ENCODE measurements at places on chromosomes 11 and 22.

- H3K36me3 ChIP-seq: no peaks in the 10 kb centered on the region
- no peaks in the 10 kb centered on the region for H3K27me3 ChIP-seq
- no peaks in the 10 kb centered on the region for H3K4me1 ChIP-seq
- H3K27ac ChIP-seq: peak within 1 kb of the TSS; percentile 94
Observed at GRCh38 chr11:12377106-12377823, at the start of gene PARVA. TSS of gene PARVA (plus strand) at chr11:12377571. CDS start at chr11:12377648, 77 bp downstream.

DNA sequence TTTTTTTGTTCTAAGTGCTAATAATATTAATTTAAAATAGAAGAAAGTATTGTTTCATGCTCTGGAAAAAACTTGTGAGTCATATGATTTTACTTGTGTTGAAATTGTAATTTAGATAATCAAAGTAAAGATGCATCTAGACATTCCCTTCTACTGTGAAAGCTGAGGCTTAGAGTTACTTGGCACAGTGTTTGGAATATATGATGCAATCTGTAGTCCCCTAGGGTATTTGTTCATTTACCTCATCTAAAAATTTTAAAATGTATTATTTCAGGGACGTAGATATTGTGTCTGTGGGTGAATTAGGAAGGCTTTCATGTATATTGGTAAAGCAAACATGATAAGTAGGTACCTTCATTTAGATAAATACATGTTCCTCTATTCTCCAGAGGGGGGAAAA lies 793.5 kb upstream of the CNTN5 start:
- no peaks in the 10 kb centered on the region for H3K36me3 ChIP-seq
- H3K27me3 ChIP-seq: no peaks in the 10 kb centered on the region
- H3K4me3 ChIP-seq: no peak overlapping the region
- no peak for DNase-seq

DNA sequence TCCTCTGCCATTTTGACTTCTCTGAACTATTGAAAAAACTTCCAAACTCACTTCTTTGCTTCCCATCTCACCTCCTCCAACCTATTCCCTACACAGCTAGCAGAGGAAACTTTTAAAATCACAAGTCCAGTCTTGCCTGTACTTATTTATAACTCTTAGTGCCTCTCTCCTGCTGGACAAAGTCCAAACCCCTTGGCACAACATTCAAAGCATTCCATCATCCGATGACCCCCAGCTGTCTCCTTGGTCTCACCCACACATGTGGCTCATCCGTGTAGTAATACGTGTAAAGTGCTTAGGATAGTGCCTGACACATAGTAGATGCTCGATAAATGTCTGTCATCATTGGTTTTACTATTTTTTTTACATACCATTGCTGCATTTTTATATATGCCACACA lies 101.4 kb downstream of the PARVA start:
- DNase-seq: no peak
- no peak overlapping the region for H3K27ac ChIP-seq
- H3K27me3 ChIP-seq: no peaks in the 10 kb centered on the region
- H3K4me1 ChIP-seq: no peaks in the 10 kb centered on the region

GRCh38 chr11:68661014-68661413 lies 23.3 kb upstream of the GAL start:
- H3K27me3 ChIP-seq: no peaks in the 10 kb centered on the region
- H3K4me1 ChIP-seq: no peaks in the 10 kb centered on the region
- no peak overlapping the region for H3K27ac ChIP-seq
- no peaks in the 10 kb centered on the region for H3K36me3 ChIP-seq
- no peak overlapping the region for H3K4me3 ChIP-seq

DNA sequence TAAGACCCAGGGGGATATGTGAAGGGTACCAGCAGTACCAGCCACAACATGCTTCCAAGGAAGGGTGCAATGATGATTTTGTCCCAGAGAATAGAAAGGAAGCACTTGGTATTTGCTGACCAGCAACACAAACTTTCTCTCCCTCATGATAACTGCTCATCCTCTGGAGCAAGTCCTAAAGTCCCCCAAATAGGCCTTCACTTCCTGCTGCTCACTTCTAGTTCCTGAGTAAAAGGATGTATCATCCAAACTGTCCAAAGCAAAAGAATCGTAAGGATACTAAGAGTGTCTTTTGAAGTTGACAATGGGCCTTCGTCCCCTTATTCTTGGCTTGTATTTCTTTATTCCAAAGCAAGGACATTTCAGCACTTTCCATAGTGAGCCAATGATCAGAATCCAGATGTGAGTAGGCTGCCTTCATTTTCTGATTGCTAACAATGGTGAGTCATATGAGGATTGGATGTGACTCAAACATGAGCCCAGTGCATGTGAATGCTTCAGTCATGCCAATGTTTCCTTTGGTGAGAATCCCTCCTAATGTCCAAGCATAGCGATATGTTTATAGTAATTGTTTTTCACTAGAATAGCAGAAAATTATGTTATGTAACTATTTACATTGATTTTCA lies 243.4 kb upstream of the POU2AF2 start:
- no peaks in the 10 kb centered on the region for H3K27me3 ChIP-seq
- H3K36me3 ChIP-seq: no peaks in the 10 kb centered on the region
- DNase-seq: no peak
- no peak overlapping the region for H3K27ac ChIP-seq

DNA sequence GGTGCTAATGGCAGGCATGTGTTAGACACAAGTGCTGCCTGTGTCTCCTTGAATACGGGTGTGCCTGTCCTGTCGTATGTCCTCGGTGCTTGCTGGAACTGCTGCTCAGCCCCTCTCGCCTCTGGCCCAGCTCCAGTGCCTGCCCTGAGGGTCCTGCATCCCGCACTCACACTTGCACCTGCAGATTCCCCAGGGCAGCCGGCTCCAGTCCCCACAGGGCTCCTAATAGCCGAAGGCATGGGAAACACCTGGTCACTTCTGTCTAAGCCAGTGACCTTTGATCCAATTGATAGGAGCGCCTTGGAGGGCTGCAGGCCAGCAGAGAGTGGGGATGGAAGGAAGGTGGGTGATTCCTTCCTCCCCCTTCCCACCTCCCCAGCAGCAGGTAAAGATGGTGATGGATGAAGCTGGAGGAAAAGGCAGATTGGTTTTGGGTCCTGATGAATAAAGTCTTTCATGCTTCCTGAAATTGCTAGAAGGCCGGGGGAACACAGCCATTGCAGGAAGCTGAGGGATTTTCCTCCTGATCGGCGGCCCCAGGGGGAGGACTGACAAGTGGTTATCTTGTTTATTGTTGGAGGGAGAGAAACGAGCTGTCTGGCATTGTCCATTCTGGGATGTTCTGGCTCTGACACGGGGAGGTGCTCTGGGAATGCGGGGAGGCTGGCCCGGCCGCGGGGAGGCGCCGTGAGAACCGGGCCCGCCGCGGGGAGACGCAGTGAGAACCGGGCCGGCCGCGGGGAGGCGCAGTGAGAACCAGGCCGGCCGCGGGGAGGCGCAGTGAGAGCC lies 110.9 kb upstream of the B3GAT1 start:
- peaks cover 9% of the 10 kb centered on the region for H3K4me1 ChIP-seq
- no peak overlapping the region for H3K4me3 ChIP-seq
- no peak overlapping the region for H3K27ac ChIP-seq

DNA sequence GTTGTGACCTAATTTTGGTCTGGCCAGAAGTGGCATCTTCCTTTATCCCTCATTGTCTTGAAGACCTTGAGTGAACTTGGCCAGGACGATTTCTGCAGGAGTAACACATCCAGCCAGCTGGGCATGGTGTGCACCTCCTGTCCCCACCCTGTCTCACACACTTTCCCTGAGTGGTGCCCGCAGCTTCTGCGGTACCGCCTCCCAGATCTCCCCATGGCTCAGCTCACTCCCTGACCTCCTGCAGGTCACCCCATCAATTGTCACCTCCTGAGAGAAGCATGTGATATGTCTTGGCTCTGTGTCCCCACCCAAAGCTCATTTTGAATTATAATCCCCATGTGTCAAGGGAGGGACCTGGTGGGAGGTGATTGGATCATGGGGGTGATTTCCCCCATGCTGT lies 50.2 kb upstream of the TP53I11 start:
- no peak overlapping the region for H3K4me3 ChIP-seq
- peaks cover 20% of the 10 kb centered on the region for H3K27me3 ChIP-seq
- H3K27ac ChIP-seq: no peak overlapping the region
- DNase-seq: no peak
- H3K36me3 ChIP-seq: no peaks in the 10 kb centered on the region
- H3K4me1 ChIP-seq: no peaks in the 10 kb centered on the region

DNA sequence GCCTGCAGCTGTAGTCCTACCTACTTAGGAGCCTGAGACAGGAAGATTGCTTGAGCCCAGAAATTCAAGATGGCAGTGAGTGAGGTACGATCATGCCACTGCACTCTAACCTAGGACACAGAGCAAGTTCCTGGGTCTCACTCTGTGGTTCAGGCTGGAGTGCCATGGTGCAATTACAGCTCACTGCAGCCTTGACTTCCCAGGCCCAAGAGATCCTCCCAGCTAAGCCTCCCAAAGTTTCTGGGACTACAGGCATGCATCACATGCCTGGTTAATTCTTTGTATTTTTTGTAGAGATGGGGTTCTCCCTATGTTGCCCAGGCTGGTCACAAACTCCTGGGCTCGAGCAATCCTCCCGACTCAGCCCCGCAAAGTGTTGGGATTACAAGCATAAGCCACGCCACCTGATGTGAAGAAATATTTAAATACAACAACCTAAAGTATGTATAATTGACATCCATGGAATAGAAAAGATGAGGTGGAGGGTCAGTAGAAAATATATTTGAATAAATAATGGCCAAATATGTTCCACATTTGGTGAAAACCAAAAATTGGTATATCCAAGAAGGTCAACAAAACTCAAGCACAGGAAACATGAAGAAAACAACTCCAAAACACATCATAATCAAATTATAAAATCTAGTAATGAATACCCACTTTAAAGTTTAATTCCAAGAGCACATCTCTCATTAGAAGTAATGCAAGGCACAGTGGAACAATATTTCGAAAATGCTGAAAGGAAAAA lies 47.9 kb upstream of the IGLL5 start:
- no peaks in the 10 kb centered on the region for H3K36me3 ChIP-seq
- H3K4me1 ChIP-seq: no peaks in the 10 kb centered on the region
- DNase-seq: no peak
- no peak overlapping the region for H3K27ac ChIP-seq

DNA sequence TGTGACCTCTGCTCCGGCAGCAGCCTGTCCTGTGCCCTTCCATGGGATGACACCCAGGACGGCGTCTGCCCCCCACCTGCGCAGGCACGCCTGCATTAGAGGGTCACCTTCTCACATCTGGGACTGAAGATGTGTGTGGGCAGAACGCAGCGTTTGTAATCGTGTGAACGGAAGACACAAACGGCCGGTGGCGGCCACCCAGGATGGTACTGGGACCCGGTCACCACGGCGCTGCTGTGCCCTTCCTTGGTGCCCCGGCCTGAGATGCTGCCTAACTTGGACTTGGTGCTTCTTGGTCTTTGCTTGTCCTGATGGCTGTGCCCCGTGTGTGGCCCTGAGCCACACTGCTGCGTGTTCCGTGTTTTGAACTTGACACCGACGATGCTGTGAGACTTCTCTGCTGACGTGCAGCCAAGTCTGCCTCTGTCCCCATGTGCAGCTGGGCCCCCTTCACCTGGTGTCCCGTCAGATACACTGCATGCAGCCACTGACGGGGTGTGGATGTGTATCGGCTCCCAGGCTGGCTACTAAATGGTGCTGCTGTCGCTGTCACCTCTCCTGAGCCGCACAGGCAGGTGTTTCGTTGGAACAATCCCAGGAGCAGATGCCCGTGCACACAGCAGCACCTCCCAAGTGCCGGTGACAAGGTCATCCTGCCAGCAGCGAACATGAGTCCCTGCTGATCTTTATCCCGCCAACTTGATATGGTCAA lies 21.4 kb downstream of the YPEL1 start:
- H3K27ac ChIP-seq: no peak overlapping the region
- H3K4me3 ChIP-seq: no peak overlapping the region
- H3K27me3 ChIP-seq: no peaks in the 10 kb centered on the region
- peaks cover 1% of the 10 kb centered on the region for H3K4me1 ChIP-seq
- no peak for DNase-seq

DNA sequence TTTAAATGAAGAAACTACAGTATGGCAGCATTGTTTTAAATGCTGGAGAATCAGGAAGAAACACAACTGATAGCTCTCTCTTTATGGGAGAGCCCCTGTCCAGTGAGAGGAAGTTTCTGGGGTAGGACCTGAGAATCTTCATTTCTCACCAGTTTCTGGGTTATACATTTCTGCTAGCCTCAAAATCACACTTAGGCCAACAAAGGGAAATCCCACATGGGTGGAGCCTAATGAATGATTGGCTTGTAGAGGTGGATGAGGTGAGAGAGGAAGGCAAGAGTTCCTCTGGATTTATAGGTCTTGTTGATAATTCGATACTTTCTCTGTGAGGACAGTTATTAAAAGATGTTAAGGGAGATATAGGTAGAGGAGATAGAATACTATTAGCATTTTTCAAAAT lies 1397.3 kb upstream of the TENM4 start:
- H3K27ac ChIP-seq: no peak overlapping the region
- no peak overlapping the region for H3K4me3 ChIP-seq
- no peaks in the 10 kb centered on the region for H3K36me3 ChIP-seq
- no peaks in the 10 kb centered on the region for H3K4me1 ChIP-seq

DNA sequence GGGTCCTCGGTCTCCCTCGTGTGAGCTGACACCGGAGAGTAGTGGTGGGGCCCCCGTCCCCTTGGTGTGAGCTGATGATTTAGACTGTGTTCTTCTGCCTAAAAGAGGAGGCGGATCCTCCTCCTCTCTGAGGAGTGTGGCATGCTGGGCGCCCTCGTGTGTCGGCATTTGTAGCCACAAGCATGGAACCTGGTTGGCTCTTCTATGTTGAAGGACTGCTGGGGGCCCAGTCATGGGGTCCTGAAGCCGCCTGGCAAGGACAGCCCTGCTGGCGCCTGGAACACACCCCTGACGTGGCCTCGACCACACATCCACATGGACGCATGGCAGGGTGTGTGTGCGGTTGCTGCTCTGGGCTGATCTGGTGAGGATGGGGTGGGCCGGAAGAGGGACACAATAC lies 50.2 kb downstream of the AP2A2 start:
- H3K27me3 ChIP-seq: no peaks in the 10 kb centered on the region
- H3K4me3 ChIP-seq: no peak overlapping the region
- H3K36me3 ChIP-seq: peaks cover 52% of the 10 kb centered on the region
- no peak overlapping the region for H3K27ac ChIP-seq

DNA sequence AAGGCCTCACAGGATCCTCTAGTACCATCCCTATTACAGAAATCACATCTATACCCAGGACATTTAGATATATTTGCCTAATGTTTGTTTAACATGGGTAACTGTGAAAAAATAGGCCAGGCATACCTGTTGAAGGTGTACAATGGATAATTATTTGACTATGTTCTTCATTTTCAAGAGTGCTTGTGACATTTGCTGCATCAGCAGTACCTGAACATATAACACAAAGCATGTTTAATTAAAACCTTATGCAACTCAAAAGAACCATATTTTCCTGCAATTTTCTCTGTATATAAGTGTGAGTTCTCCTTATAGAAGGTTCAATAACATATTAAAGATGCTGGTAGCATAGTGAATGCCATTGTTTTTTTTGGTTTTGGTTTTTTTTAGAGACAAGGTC lies 8.5 kb upstream of the CCDC34 start:
- H3K4me3 ChIP-seq: no peak overlapping the region
- H3K27me3 ChIP-seq: no peaks in the 10 kb centered on the region
- no peak overlapping the region for H3K27ac ChIP-seq
- DNase-seq: no peak
- peaks cover 92% of the 10 kb centered on the region for H3K36me3 ChIP-seq

Data from neuronal stem cell (in vitro differentiated cells).